ENCODE measurements at places on chromosomes 16 and 17. TPM values are rescaled to one million over a fixed set of nuclear protein-coding genes. Genes with fewer than 3 reads are reported as not detected.

SARM1 gene
- polyA plus RNA-seq: 12.0 TPM

SIRT7 gene
- 11.7 TPM for polyA plus RNA-seq

NXPH3 gene
- 1.8 TPM for polyA plus RNA-seq

CLEC18A gene
- 0.89 TPM for polyA plus RNA-seq

NACA2 gene
- 2.9 TPM for polyA plus RNA-seq

EPN3 gene
- 5.2 TPM for polyA plus RNA-seq

TXNL4B gene
- polyA plus RNA-seq: 22.7 TPM

ABHD15 gene
- polyA plus RNA-seq: 5.2 TPM

PRCD gene
- 10.5 TPM for polyA plus RNA-seq

C17orf50 gene
- 0.14 TPM for polyA plus RNA-seq

PRSS8 gene
- 124 TPM for polyA plus RNA-seq

NRN1L gene
- polyA plus RNA-seq: 2.6 TPM

CDK5R1 gene
- 4.2 TPM for polyA plus RNA-seq

ITGAL gene
- polyA plus RNA-seq: 5.5 TPM

SOX8 gene
- 3.1 TPM for polyA plus RNA-seq

ODAD4 gene
- 7.4 TPM for polyA plus RNA-seq

CIAPIN1 gene
- 57.9 TPM for polyA plus RNA-seq
